ENCODE measurements at places on chromosomes 3 and 15.

- no peak for DNase-seq
Observed at GRCh38 chr15:91258415-91258759, 158.3 kb downstream of the SV2B start.

- no peak for DNase-seq
Observed at GRCh38 chr3:127914584-127914983, 448 bp upstream of the KBTBD12 start.

DNA sequence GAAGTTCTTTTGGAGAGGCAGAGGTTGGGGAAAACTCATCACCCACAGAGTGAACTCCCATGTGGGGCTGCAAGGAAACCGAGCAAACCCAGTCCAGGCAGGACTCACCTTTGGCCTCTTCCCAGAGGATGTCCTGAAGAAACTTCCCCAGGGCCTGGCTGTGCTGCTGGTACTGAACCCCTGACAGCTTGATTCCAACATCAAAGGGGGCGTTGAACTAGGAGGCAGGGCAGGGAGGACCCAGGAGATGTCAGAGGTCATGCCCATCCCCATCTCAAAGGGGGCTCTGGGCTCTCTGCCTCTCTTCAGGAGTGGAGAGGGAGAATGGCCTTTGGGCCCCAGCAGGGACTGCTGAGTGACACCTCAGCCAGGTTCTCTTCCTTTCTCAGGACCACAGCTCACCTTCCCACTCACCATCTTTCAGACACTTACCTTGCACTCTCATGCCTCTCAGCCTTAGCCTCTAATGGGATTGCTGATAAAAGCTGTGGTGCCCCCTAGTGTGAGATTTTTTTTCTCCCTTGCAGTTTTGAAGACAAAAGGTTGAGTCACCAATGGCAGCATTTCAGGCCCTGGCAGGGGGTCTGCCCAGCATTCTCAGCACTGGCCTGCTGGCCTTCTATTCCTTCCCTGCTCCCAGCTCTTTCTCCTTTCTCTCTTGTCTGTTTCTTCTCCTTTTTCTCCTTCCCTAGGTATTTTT, 6.0 kb downstream of the GHRL start:
- no peak for DNase-seq

DNA sequence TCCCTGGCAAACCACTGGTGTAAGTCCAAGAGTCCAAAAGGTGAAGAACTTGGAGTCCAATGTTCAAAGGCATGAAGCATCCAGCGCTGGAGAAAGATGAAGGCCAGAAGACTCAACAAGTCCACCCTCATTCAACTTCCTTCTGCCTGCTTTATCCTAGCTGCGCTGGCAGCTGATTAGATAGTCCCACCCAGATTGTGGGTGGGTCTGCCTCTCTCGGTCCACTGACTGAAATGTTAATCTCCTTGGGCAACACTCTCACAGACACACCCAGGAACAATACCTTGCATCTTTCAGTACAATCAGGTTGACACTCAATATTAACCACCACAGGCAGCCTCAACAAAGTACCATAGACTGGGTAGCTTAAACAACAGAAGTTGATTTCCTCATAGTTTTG, 245.9 kb upstream of the IGF1R start:
- no peak for DNase-seq

GRCh38 chr15:67331676-67332075, 77.1 kb downstream of the IQCH start:
- DNase-seq = no peak

- DNase-seq = no peak
Observed at GRCh38 chr15:69885173-69885955, 212.4 kb downstream of the TLE3 start.

- DNase-seq = no peak
Observed at GRCh38 chr3:158244274-158244673, 134.4 kb downstream of the RSRC1 start.

DNA sequence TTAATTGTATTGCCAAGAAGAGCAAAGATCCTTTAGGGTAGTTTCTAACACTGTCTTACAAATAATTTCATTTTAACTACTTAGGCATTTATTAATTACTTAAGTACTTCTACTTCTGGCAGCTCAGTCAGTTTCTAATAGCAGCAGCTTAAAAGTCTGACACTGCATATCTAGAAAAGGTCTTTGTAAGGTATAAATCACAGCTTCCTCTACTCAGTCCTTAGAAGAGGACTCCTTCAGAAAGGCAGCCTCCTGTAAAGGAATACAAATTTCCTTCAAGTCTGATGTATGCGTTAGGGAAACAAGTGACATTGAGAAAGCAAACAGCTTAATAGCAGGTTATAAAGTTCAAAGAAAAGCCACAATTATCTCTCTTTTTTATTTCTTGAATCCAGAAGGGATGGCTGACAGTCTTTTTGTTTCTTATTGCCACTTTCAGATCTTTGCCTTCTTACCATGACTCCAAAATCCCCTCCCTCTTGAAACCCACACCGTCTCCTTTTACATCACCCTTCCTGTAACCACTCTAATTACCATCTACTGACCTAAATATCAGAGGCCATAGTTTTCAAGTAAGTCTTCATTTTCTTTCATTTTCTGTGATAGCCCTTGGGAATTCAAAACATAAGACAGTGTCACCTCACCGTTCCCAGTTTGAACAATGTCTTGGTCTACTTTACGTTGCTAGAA, 109.5 kb downstream of the CGGBP1 start:
- DNase-seq = no peak

- DNase-seq = no peak
Observed at GRCh38 chr3:154844863-154845262, 235.3 kb upstream of the MME start.

DNA sequence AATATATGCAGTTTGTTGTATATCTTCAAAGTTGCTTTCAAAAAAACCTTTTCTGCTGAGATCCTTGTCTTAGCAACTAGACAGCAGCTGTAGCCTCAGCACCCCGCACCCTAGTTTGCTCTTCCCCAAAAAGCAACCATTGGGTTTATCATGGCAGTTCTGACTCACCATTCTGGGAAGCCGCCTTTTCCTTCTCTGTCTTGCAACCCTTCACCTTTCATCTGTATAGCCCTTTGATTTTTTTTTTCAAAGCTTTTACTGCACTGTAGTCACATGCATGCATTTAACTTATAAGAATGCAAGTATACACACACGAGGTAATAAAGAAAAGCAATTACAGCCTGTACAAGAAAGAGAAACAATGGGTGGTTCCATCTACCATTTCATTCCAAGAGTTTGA, 65.1 kb upstream of the THBS1 start:
- DNase-seq = no peak

DNA sequence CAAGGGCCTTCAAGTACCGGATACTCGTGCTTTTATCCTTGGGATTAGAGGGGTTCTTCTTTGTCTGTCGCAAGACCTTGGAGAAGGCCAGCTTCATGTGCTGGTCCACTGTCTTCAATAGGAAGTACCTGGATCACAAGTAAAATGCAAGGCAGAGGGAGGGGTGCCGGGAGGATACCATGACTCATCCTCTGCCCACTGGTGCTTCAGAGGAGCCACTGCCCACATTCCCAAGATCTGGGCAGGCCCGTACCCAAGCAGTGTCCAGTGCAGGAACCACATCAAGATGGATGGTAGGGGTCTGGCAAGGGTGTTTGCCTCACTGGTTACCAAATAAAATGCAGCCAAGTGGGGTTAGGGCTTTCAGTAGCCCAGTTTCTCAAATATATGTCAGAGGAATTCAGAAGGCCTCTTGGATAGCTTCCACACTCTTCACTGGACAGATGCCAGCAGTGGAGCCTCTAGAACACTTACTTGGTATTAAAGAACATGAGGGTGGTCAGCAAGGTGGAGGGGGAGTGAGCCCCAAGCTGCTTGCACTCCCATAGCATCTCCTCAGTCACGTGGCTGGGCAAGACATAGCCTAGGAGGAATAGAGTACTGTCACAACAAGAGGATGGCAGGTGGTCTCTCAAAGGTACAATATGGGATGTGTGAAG, 3.6 kb upstream of the IMPDH2 start:
- no peak for DNase-seq

- DNase-seq = no peak
Observed at GRCh38 chr3:126606001-126606400, 47.3 kb upstream of the C3orf22 start.

GRCh38 chr3:192122832-192123594, 604.3 kb downstream of the FGF12 start:
- DNase-seq = no peak

GRCh38 chr3:58325525-58325992, 7.1 kb upstream of the PXK start:
- no peak for DNase-seq

DNA sequence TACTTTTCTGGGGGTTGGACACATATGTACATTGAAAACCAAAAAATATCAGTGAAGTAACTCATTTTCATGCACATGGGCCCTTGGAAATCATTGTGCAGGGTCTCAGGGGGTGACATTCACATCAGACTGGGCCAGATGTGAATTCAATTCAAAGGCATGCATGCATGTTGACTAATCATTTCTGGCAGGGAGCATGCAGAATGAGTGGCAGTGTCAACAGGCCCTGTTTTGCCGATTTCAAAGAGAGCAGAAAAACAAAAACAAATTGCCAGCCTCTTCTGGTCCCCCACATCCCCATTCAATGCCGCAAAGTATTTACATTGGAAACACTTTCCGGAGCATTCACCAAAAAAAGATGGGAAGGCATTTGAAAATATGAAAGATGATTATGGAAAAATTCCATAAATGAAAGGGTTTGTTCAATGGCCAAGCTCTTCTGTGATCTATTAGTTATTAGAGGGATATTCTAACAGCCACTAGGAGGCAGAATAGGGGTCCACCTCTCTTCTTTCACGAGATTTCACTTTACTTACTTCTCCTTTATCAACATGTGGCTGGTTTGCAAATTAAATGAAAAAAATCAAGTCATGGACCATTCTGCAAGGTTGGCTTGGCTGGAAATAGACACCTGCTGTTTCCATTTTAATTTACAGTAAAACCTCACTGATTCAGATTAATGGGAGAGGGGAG, 119.9 kb upstream of the FEZF2 start:
- DNase-seq = no peak

DNA sequence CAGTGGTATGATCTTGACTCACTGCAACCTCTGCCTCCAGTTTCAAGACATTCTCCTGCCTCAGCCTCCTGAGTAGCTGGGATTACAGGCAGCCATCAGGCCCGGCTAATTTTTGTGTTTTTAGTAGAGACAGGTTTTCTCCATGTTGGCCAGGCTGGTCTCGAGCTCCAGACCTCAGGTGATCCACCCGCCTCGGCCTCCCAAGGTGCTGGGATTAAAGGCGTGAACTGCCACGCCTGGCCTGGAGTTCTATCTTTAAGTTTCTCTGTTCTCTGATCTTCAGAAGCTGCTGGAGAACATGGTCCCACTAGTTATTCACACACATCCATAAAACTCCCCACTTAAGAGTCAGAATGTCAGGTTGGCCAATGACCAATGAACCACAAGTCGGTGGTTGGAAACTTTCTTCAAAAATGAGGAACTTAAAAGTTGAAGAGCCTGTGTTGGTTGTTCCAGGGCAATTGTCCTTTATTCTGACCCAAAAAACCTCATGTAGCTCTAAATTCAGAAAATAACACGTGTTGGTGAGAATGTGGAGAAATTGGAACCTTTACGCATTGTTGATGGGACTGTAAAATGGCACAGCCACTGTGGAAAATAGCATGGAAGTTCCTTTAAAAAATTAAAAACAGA, 55.9 kb upstream of the PIK3CB start:
- no peak for DNase-seq

- no peak for DNase-seq
Observed at GRCh38 chr3:138673641-138674530, 65.3 kb downstream of the FAIM start.

GRCh38 chr3:197505796-197506548, 49.8 kb downstream of the BDH1 start:
- DNase-seq = no peak

- DNase-seq = peak; percentile 64
Observed at GRCh38 chr3:45546716-45547701, 47.5 kb upstream of the LIMD1 start.

- no peak for DNase-seq
Observed at GRCh38 chr15:66165856-66166255, 87.7 kb downstream of the MEGF11 start.

DNA sequence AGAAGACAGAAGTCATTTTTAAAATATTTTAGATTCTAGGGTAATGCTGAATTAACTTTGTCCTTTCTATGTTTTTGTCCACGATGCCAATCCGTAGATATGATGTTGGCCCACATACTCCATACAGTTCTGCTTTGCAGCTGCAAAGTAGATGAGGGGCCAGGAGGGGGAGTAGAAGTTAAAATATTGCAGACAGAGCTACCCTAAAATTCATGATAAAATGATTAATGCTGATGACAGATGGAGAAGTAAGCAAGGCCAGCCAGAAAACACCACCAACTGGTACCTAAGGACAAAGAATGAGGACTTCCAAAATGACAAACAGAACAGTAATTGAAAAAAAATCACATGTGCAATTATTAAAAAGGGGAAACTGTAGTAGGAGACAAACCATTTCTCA, 756.6 kb upstream of the ARPP21 start:
- no peak for DNase-seq

DNA sequence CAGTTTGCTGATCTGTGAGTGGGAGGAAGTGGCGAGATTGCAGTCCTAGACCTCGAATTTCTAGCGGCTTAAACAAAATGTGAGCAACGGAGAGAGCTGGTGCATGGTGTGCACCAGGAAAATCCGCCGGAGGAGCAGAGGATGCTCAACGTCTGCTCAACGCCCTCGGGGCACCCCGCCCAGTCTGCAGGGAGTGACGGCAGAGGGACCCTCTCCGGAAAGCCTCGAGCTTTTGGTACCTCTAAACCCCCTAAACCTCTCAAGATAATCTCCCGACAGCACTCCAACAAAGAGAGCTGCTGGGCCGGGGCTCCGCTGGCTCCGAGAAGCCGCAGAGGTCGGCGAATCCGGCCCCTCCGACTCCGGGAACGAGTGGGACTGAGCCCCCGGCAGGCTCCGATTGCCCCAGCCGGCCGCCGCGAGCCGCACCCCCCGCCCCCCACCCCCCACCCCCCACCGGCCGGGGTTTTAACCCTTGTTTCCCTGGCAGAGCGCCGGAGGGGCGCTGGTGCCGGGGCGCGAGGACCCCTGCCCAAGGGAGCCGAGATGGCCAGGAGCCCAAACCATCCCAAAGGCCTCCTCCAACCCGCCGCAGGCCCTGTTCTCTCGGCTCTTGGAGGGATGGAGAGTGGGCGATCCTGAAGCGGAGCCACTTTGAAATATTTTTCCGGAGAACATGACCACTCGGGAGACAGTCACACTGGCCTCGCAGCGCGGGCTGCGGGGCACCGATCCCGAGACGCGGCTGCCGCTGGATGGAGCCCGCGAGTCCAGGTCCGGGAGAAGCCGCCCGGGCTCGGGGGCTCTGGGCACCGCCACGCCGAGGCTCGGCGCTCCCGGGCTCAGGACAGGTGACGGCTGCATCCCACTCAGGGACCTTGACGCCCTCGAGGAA, 1.5 kb downstream of the MEGF11 start:
- DNase-seq = peak; percentile 64

GRCh38 chr3:29693863-29694262, 413.0 kb downstream of the RBMS3 start:
- DNase-seq = no peak

DNA sequence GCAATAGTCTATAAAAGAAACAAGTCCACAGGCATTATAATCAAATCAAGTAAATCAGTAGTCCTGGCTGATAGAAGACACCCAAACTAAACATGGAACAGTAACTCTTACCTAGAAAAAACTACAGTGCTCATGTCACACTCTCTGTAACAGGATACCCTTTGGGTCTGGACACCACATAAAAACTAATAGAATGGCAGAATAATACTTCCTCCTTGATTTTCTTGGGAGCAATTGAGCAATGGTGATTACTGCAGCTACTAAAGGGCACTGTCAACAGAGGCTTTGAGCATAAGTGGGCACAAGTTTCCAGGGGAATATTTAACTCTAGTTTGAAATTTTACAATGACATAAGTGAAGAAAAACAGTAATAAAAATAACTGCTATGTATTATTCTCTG, 59.5 kb downstream of the GLB1 start:
- no peak for DNase-seq

GRCh38 chr15:47620960-47621681, 96.2 kb upstream of the SEMA6D start:
- DNase-seq = no peak
